Activated naive CD8-positive, alpha-beta T cell treated with anti-CD3 and anti-CD28 coated beads, Interleukin-2, amount 50 U/mL, for 16 hours (primary cell): ENCODE measurements at places on chromosomes 5 and 9.
A peak's percentile ranks its signal among the peaks of the same experiment; 100 is the strongest.

DNA sequence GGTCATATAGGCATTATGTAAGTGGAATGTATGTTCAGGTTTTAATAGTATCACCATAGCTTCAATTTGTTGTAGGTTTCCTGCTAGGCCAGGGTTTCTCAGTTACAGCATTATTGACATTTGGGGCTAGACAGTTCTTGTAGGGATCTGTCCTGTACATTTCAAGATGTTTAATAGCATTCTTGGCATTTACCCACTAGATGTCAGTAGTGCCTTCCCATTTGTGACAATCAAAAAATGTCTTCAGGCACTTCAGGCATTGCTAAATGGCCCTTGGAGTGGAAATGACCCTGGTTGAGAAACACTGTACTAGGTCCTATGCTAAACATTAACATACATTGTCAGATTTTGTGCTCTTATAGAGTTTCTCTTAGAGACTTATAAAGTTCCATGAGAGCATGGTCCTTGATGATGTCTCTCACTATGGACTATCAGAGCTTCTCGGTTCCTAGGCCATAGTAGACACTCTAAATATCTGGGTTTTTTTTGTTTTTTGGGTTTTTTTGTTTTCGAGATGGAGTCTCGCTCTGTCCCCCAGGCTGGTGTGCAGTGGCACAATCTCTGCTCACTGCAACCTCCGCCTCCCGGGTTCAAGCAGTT lies 1.4 kb downstream of the KIF20A start:
- no peak for DNase-seq

DNA sequence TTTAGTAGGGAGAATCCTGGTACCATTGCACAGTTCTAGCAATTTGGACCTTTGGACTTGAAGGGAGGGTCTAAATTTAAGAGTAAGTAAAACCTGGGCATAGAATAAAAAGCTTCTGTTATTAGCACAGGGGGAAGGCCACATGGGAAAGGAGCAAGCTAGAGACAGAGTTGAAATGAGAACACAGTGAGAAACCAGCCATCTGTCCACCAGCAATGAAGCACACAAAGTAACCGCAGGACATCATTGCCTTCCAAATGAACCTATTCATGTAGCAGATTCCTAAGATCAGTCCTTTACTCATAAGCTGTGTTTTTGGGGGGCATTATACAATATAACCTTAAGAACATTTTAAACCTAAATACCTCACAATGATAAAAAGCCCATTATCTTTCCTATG lies 407.4 kb downstream of the HCN1 start:
- DNase-seq: no peak

DNA sequence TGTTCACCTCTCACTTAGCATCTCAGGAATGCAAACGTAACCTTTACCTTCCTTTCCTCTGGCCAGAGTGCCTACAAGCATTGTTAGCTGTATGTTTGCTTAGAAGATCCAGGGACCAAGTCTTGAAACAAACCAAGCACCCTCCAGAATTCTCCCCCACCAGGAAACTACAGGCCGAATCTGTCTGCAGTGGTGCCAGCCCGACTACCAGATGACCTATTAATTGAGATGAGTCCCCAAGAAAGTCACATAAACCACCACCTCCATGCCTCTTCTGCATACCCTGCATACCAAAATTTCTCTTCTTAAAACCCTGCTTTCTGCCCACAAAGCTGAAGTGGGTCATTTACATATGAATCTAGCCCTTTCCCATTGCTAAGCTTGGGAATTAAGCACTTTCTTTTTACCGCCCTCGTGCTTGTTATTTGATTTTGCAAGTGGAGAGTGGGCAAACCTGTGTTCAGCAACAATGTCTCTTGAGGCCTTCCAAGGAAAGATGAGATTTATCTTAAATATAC lies 1239.1 kb downstream of the CDH12 start:
- DNase-seq: no peak

- no peak for DNase-seq
Measured at GRCh38 chr9:76987594-76988200, 31.8 kb upstream of the FOXB2 start.

- no peak for DNase-seq
Measured at GRCh38 chr5:67005737-67006499, 190.7 kb downstream of the CD180 start.

DNA sequence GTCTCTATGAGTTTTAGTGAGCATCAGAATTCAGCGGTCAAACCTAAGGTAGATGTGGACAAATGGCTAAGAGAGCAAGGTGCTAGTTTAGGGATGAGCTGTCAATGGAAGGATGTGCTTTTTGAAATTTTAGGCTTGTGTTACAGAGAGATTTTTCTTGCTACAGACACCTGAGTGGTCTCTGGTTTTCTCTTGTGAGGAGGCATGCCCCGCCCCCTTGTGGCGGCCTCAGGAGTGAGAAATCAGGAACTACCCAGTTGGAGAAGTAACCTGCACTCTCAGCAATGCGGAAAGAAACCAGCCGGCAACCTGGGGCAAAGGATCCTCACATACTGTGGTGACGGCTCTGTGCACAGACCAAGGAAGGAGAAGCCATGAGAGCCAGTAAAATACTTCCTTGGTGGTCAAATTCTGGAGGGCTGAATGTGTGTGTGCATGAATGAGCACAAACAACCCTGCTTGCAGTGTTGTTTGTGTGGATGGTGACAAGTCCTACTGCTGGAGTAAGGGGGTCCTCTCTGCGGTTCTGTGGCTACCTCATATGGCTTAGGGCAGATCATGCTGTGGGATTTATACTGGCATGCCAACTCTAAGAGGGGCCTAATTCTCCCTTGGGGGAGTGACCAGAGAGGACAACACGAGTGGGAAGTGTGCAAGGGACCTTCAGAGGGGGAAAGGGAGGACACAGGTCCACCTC lies 16.7 kb upstream of the HSD17B4 start:
- DNase-seq: peak; percentile 53

GRCh38 chr5:141223112-141223783 lies at the start of gene PCDHB14:
Gene PCDHB14 (plus strand): TSS chr5:141223343. CDS start chr5:141223506, 163 bp downstream.
- DNase-seq: no peak
